Upper lobe of left lung (tissue), 6 donors: ENCODE measurements at places on chromosomes 7 and 10. TPM values are rescaled to one million over a fixed set of nuclear protein-coding genes. Genes with fewer than 3 reads are reported as not detected.

The CFAP43 gene
- total RNA-seq: 74.4 TPM

DNA sequence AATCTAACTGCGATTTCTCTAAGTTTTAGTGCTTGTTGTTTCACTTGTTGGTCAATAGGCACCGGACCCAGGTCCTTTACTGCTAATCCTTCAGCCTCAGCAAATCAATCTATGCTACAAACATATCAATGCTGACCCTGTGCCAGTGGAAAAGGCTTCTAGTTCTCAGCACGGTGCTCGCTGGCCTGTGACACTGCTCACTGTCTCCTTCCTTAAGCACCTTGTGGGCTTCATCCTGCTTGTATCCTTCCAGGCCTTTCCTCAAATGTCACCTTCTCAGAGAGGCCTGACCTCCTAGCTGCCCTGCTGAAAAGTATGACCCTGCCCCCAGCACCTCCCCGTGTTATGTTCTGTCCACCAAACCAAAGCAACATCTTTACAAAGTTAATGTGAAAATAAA, 201.2 kb upstream of the FRMD4A start:
- DNase-seq: no peak

The ITIH5 gene
- total RNA-seq: 14.4 TPM

DNA sequence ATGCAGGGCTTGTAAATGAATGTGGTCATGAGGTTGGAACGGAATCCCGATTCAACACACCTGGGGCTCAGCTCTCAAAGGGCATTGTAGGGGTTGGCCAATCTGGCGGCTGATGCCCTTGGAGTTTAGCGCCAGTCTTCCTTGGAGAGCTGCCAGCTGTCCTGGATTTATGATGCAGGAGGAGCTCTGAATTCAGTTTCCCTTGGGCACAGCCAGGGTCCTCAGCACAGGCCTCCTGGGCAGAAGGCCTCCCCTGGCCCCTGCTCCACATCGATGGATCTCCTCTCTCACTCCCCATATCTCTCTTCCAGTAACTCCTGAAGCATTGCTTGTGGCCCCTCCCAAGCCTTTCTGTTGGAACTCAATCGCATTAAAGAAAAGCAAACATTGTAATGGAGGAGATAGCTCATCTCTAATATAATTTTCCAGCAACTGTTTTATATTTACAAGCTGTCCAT, 985 bp upstream of the CYTH3 start:
- no peak for DNase-seq

GRCh38 chr10:35203745-35204144, 77.1 kb downstream of the CREM start:
- DNase-seq: no peak
